Stimulated activated CD8-positive, alpha-beta memory T cell treated with anti-CD3 and anti-CD28 coated beads, Interleukin-4, amount 100 ng/mL, for 1 hour (primary cell): ENCODE measurements at places on chromosomes 13 and 19.

DNA sequence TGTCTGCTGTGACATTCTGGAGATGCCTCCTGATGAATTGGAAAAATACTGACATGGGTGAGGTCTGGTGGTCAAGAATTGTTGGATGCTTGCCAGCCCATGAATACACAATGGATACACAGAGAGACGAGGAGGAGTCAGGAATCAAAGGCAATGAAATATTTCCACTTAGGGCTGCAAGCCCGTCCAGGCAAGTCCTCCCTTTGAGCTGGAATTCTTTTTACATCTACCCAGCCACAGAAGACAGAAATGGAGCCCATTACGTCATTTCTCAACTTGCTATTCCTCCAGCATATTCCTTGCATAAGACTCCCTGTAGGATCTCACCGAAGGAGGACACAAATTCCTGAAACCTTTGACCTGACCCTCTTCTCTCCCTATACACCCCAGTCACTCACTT is 15.7 kb upstream of the IGFL4 start:
- DNase-seq, result no peak

- DNase-seq, result peak; percentile 80
Observed at GRCh38 chr19:6862673-6863078, 24.7 kb upstream of the ADGRE1 start.

DNA sequence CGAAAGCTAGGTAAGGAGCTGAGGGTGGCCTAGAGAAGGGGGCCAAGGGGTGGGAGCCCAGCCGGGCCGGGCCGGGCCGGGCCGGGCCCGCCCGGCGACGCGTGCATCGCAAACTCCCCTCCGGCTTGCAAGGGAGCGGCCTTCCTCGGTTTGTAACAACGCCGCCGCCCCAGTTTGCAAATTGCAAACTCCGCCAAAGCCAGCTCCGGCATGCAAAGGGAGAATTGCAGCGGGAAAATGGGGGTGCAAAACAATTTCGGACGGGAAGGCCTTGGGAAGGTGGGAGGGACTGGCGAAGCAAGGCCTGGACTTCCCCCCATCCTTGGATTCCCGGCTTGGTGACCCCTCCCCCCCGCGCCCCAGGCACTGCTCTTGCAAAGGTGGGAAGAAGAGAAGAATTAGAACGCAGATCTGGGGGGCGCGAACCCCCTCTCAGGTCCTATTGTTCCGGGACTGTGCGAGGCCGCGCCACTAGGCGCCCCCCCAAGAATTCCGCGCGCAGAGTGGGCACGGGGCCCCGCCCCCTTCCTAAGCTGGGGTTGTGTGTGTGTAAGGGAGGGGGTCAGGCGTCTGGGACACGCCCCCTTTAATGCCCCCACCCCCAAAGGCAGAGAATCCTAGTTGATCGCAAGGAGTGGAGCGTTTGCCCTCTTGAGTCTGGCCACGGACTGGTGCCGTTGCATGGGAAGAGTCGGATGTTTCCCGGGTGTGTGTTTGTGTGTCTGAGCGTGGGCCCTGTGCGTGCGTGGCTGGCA is 926 bp downstream of the PRR12 start:
- no peak for DNase-seq

- DNase-seq, result no peak
Observed at GRCh38 chr19:2806736-2807378, 12.8 kb upstream of the ZNF554 start.

DNA sequence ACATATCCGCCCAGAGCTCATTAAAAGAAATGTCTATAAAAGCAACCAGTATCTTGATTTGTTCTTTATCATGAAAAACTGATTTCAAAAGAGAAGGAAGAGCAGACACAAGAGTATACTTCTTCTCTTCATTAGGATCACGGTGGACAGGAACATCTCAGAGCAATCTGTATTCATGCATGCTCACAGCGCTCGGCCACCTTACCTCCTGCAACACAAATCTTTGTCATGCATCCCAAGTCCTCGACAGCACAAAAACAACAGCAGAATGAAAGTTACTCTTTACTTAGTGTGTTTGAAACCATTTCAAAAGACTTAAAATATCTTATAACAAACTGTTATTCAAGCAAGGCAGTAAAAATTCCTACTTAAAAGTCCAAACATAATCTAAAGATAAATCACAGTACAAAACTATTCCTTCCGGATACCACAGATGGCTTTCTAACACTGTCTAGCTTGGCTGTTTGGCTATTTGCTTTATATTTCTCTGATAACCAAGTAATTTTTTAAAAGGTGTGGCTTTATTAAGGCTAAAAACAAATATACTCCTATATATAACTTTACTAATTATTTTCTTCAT is 174.5 kb downstream of the TBC1D4 start:
- DNase-seq, result no peak

GRCh38 chr19:51994048-51994644 is 7.5 kb upstream of the ZNF350 start:
- DNase-seq, result no peak

DNA sequence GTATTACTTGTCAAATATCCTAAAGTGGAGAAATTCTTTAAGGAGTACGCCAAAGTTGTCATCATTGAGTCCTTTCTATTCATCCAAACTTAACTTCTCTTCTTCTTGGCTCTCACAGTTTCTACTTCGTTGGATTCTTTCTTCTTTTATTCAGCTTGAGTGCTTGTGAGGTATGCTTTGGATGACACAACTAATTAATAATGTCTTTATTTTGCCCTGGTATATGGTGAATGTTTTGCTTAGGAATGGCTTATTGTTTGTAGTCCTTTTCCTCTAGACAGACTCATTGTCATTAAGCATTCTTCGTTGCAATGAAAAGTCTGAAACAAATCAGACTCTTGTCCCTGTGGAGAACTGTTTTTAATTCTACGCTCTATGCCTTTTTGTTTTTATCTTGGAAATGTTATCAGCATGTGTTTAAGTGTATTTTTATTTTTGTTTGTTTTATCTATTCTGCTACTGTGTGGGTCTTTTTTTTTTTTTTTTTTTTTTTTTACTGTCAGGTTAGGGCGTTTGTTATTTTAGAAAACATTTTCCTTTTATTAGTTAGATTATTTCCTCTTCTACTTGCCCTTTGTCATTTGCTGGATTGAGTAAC is 471.5 kb downstream of the GPC6 start:
- no peak for DNase-seq

- DNase-seq, result no peak
Observed at GRCh38 chr13:70634893-70635292, 526.6 kb upstream of the KLHL1 start.

GRCh38 chr13:51834581-51835171 is 10.3 kb downstream of the TMEM272 start:
- no peak for DNase-seq

- no peak for DNase-seq
Observed at GRCh38 chr19:2045501-2046045, 5.5 kb downstream of the MKNK2 start.

DNA sequence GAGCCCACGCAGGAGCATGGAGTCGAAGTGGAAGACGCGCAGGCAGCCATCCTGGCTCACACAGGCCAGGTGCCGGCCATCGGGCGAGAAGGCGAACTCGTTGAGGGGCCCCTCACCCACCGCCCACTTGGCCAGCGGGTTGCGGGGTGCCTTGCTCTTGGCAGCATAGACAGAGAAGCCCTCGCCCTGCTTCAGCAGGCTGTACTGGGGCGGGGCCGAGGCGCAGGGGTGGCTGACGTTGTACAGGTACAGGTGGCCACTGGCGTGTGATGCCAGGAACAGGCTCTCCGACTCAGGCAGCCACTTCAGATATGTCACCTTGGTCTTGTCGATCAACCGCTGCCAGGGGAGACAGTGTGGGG is 4.2 kb upstream of the DMPK start:
- DNase-seq, result no peak

DNA sequence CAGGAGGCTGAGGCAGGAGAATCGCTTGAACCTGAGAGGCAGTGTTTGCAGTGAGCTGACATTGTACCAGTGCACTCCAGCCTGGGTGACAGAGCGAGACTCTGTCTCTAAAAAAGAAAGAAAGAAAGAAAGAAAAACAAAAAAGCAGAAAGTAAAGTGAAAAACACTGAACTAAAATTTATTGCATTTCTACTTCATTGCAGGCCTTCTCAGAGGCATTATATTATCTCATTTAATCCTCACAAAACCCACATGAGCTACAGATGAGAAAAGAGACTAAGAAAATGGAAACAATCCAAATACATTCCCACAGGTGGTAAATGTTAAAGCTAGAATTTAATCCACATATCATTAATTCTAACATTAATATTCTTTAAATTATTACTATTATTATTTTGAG is 147.2 kb upstream of the FREM2 start:
- DNase-seq, result no peak

GRCh38 chr19:11151181-11151580 is 4.4 kb downstream of the SPC24 start:
- DNase-seq, result no peak

DNA sequence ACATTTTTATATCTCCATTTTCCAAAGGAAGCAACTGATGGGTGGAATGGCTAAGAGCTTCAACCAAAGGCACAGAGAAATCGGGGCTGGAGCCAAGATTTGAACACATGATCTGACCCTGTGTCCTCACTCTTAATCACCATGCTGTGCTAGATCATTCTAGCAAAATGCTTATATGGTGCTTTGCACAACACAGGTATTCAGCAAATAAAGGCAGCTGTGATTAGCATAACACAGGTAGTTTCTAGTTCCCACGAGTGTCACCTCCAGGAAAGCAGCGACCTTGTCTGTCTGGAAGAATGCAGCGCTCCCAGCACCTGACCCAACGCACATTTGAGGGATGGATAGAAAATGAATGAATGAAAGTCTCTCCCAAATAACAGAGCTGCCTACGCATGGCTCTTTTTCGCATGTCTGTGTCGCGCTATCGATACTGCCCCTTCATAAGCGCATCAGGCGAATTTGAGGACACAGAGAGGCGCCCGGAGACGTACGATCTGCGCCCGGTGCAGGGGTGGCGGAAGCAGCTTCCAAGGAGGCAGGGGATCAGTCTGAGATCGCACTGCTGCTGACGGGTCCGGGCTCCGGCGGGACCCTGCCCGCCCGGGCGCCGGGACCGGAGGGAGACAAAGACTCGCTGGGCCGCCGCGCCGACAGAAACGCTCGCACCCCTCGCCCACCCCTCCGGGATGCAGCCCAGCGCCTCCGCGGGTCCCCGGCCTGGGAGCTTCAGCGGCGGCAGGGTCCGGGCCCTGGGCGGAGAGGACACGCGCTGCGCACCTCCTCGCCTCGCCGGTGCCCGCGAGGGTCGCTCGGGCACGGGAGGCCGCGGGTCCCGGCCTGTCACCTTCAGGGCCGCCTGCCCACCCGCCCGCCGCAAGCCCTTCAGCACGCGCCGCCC is 609 bp downstream of the EPS15L1 start:
- DNase-seq, result no peak

DNA sequence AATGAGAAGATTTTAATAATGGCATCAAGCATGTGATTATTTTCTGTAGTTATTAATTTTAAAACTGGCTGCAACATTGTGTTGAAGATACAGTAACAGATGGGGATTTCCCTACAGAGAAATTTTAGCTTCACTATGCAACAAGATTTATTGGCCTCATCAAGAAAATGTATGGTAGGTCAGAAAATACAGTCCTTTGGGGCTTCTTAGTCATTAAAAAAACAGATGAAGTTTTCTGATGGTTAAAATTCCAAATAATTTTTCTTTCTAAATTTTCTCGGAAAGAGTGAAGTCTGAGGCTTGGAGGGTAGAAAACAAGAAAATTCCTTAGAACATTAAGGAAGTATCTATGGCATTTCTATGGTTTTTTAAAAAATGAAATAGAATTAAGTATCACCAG is 1790.8 kb upstream of the PCDH20 start:
- no peak for DNase-seq

- DNase-seq, result no peak
Observed at GRCh38 chr13:71880753-71881541, 13.9 kb upstream of the DACH1 start.

DNA sequence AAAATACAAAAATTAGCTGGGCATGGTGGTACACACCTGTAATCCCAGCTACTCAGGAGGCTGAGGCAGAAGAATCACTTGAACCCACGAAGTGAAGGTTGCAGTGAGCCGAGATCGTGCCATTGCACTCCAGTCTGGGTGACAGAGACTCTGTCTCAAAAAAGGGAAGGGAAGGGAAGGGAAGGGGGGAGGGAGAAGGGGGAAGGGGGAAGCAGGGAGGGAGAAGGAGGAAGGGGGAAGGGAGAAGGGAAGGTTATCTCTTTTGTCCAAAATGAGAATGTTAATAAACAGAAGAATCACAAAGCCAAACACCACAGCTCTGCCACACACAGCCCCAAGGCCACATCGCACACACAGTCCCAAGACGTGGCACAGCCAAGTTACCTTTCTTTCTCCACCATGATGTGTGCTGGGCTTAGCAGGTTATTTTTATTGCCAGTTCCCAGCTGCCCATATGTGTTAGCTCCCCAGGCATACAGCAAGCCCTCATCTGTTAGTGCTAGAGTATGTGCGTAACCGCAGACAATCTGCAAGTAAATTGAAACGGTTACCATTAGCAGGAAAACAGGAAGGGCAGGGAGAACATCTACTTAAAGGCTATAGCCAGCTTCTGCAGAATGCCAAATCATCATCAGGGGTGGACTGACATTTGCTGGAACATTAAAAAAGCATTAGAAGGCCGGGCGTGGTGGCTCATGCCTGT is 34.3 kb downstream of the RCBTB1 start:
- DNase-seq, result no peak

DNA sequence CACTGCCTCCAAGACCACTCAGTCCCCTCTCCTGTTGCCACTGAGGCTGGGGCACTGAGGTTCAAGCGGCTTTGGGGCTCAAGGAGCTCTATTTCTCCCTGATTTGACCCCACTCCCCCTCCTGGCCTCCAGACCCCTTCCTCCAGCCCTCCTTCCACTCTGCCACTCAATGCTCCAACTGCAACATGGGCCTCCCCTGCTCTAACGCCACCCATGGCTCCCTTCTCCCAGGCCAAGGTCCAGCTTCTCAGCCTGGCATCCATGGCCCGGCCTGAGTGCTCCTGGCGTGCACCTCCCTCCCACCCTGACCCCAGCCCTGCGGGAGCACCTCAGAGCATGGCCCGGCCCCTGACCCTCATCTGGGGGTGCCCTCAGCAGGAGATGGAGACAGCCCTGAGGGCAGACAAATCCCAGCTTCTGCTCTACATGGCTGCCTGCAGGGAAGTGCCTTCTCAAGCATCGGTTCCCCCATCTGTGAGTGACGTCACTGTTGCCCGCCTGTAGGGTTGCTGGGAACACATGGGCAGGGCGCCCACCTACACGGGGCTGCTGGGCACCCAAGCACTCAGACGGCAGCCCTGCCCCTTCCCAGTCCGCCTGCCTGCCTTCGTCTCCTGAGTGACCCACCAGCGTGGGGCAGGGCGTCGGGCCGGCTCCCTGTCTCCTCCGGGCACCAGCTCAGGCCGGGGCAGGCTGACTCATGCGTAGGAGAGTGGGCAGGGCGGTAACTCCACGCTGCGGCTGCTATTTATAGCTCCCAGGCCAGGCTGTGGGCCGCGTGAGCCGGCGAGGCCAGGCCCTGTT is 1.6 kb upstream of the DIRAS1 start:
- DNase-seq, result no peak

GRCh38 chr19:10126213-10126639 is 6.5 kb upstream of the EIF3G start:
- DNase-seq, result no peak

DNA sequence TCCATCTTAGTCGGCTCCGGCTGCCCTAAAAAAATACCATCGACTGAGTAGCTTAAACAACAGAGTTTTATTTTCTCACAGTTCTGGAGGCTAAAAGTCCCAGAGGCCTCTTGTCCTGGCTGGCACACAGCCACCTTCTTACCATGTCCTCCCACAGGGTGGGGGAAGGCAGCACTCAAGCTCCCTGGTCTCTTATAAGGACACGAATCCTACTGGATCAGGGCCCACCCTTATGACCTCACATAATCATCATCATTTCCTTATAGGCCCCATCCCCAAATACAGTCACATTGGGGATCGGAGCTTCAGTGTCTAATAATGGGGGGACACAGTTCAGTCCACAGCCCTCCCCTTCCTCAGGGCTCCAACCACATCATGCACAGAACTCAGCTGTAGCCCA is 2.6 kb upstream of the TUBA3C start:
- DNase-seq, result no peak
